ENCODE measurements at places on chromosomes 5 and 9.

DNA sequence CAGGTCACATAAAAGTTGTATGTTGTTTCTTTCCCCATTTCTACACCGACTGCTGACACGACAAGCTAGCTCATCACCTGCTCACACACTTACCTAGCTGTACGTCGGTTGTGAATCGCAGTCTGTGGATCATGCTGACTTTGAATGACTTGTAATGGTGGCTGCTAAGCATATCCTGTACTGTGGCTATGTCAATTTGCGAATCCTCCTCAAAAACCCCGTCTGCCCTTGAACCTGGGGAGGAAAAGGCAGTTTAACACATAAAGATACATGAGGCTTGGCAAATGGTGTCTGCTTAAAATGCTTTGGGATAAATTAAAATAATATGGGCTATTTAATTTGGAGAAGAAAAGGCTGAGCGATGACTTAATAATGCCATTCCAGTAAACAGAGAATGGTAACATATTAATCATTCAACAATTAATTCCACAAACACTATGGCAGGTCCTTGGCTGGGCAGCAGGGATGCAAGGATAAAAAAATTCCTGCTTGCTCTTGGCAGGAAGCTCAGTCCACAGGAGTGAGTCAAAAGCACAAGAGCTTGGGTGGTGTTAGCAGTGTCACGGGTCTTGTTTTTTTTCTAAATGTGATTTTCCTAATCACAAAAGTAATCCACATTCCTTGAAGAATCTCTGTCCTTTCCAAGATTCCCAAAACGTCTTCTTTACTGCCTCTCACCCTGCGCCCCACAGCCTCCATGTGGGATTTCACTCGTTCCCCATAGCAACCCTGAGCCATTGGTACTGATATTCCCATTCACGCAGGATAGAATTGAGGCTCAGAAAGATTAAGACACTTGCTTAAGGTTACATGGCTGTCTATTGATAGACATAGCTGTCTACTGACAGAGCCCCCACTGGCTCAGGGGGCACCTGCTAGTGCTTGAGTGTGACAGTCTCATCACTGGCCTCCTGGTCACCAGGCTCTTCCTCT is 222.4 kb downstream of the MAPKAP1 start:
- DNase-seq: peak; percentile 35

DNA sequence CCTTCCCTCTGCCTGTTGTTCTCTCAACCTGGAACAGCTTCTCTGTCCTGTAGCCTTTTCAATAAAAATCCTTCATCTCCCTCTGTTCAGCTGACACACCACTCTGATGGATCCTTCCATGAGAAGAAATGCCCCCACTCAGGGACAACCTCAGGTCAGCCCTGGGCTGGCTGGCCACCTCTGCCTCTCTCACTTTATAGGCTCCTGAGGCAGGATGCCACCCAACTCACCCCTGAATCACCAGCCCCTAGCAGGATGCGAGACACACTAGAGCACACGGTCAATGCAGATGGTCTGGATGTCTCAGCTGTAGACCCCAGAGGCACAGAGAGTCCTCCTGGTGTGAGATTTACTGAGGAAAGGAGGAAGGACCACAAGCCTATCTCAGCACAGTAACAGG is 93.8 kb downstream of the GABBR2 start:
- no peak for DNase-seq

- no peak for DNase-seq
Observed at GRCh38 chr9:131273146-131273855, 3.0 kb downstream of the FAM78A start.

DNA sequence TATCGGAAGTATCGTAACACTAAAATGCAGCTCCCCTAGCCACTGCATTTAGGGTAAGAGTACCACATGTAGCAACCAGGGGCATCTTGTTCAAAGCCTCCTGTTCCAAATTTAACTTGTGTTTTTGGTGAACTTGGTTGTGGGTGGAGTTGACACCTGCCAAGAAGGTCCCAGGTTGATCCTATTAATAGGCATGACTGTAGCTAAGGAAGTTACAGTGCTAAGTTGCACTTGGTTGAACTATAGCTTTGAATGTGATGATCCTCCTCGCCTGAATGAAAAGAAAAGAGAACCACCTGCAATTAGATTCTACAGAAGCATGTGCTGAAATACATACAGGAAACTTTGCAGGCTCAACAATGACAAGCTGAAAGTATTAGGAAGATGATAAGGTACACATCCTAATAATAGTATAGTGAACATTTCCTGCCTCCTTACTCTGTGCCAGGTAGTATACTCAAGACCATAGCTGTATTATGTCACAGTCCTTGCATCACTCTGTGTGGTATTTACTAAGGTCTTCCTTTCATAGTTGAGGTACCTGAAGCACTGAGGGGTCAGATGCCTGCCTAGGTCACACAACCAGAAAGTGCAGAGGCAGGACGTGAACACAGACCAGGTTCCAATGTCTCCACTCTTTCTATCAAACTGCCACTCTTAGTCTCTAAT is 64.5 kb upstream of the PIP5K1B start:
- no peak for DNase-seq

- DNase-seq: peak; percentile 97
Observed at GRCh38 chr5:168317521-168318147, 26.2 kb downstream of the WWC1 start.

DNA sequence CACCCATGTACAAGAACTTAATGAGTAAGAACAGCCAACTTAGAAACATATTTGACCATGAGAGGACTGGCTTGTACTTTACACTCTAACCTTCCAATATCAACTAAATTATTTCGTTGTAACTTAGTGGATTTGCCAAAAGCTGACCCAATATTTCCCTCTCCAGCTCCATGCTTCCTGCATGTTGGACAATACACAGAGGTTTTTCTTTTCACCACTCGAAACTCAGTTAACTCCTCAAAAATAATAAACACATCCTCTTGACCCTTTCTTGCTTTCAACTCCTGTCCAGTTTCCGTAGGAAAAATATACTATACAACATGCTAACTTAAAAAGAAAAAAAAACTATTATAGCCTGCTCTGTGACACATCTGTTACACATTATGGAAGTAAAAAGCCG is 188.9 kb downstream of the MPDZ start:
- no peak for DNase-seq

- DNase-seq: peak; percentile 9
Observed at GRCh38 chr9:93288891-93289883, 105.2 kb downstream of the WNK2 start.

GRCh38 chr9:135415586-135415985 is 64.0 kb upstream of the PPP1R26 start:
- DNase-seq: no peak

GRCh38 chr9:87667164-87667738 is 58.7 kb upstream of the CTSL start:
- DNase-seq: no peak

DNA sequence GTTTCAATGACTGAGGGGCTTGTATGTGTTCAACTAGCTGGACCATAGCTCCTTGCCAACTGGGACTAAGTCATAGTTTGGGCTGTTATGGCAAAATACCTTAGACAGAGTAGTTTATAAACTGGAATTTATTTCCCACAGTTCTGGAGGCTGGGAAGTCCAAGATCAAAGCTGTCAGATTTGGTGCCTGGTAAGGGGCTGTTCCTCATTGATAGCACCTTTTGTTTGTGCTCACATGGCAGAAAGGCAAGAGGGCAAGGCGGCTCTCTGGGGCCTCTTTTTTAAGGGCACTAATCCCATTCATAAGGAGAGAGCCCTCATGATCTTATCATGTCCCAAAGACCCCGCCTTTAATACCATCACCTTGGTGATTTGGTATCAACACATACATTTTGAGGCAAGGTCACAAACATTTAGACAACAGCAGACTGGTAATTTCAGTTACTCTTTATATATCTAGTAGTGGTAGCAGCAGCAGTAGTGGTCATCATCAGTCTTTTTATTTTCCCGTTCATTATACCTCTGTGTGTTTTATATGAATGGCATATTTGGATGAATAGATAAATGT is 477.0 kb downstream of the CCDC171 start:
- DNase-seq: no peak

DNA sequence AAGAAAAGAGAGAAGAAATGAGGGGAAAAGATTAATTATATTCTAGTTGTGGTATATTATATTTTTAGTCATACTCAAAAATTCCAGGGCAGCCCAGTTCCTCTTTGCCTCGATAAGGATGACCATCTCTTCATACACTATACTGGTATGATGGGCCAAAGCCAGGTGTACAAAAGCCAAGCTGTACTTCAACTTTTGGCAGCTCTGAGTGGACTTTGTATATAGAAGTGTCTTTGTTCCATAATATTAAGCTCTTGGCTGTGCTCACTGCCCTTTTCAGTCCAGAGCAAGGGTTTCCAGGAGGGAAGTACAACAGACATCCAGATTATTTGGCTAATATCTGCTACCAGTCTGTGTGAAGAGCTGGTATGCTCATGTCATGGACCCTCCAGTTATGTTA is 934.3 kb upstream of the CDH10 start:
- DNase-seq: no peak

GRCh38 chr9:92058723-92059444 is 56.3 kb downstream of the SPTLC1 start:
- DNase-seq: no peak

GRCh38 chr9:91043811-91044175 is 242.2 kb downstream of the SYK start:
- no peak for DNase-seq

GRCh38 chr5:132953710-132954109 is 9.7 kb downstream of the AFF4 start:
- DNase-seq: no peak

DNA sequence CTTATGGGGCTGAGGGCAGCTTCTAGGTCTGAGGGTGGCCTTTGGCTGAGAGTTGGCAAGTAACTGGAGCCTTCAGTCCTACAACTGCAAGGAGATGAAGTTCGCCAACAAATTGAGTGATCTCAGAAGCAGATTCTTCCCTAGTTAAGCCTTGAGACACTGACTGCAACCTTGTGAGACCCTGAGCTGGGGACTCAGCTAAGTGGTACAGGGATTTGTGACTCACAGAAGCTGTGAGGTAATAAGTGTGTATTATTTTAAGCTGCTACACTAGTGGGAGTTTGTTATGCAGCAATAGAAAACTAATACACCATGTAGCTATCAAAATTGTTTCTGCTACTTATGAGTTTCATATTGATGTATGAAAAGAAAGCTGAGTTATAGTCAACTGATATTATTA is 279.2 kb downstream of the PIK3R1 start:
- no peak for DNase-seq

GRCh38 chr5:88474574-88474973 is 205.9 kb upstream of the TMEM161B start:
- DNase-seq: no peak

GRCh38 chr5:1553539-1554409 is 30.0 kb upstream of the LPCAT1 start:
- no peak for DNase-seq

DNA sequence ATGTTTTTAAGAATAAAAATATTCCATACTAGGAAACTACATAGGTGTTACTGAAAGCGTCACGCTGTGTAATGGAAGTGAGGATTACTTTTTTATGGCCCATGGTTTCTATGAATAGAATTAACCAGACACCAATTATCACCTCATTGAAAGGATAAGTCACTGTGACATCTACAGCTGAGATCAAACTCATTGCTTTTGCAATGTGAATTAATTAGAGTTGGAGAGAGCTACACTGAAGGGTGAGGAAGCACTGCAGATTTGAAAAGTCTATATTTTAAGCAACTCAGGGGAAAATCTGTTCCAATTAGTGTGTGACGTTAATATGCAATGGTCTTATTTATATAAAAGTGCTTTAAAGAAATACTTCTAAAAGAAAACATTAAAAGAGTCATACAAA is 1300.1 kb upstream of the DMAC1 start:
- DNase-seq: no peak

DNA sequence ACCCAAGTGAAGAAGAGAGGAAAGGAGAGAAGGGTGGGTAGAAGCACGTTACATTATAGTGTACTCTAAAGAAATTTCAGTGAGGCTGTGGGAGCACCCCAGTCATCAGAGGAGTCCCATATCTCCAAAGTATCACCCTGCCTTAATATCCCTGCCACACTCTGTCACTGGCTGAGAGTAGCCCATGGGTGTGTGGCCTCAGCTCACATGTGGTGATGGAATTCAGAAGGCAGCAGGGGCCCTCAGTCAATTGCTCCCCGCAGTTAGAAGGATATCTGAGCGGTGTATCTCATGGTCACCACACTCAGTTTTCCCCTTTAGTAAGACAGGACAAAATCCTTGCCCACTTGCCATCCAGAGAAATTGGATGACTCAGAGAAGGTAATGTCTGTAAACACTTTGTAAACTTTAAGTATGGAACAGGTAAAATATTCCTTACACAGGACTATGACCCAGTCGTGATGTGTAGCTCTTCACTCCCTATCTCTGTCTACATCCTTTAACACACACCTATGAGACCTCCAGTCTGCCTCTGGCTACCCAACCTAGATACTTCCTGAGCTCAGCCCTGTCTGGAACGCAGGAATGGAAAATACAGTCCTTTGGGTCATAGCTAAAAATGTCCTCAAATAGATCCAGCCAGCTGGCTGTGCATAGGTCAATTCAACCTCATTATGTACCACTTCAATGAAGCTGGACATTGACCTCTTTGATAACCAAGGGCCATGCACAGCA is 24.3 kb upstream of the PLIN2 start:
- DNase-seq: no peak

- no peak for DNase-seq
Observed at GRCh38 chr9:91578911-91579310, 155.3 kb upstream of the NFIL3 start.

DNA sequence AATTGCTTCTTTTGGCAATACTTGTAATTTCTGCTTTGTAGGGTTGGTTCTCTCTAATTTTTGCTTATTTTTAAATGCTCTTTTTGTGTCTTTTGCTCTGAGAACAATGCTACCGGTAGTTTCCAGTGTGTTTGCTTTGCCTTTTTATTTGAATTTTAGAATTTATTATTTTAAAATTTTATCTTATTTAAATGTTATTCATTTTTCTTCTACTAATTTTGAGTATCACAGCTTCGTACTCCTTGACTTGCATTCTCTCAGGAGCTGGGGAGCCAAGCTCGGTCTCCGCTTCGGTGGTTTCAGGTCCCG is 45.9 kb downstream of the ANXA2R start:
- DNase-seq: no peak

DNA sequence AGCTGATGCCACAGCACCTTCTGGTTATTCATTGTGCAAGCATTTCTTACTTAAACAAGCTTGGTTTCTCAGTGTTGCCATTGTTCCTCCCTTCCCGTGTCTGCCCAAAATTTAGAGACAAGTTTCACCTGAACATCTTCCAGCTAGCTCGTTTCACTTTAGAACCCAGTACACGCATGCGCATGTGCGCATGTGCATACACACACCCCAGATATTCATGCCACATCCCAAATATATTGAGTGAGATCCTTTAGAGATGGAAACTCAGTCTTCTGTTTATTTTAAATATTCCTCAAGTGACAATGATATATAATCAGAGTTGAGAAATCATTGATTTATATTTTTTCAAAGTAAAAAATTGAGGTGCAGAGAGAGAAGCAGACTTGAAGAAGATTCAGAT is 147.6 kb downstream of the PLK2 start:
- no peak for DNase-seq

GRCh38 chr9:81529556-81530193 is 159.7 kb downstream of the TLE1 start:
- DNase-seq: no peak

DNA sequence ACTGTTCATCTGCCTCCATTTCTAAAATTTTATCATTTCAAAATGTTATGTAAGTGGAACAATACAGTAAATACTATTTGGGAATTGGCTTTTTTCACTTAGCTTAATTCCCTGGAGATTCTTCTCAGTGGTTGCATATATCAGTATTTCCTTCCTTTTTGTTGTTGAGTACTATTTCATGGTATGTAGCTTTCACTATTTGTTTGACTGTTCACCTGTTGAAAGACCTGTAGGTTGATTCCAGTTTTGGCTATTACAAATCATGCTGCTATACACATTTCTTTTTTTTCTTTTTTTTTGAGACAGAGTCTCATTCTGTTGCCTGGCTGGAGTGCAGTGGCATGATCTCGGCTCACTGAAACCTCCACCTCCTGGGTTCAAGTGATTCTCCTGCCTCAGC is 33.0 kb upstream of the PWWP2A start:
- no peak for DNase-seq
